Stimulated activated CD8-positive, alpha-beta memory T cell treated with anti-CD3 and anti-CD28 coated beads, Interleukin-15, amount 100 ng/mL, for 24 hours (primary cell): ENCODE measurements at places on chromosomes 3 and 15.

GRCh38 chr3:13894807-13895154 lies 14.9 kb upstream of the WNT7A start:
- no peak for DNase-seq

DNA sequence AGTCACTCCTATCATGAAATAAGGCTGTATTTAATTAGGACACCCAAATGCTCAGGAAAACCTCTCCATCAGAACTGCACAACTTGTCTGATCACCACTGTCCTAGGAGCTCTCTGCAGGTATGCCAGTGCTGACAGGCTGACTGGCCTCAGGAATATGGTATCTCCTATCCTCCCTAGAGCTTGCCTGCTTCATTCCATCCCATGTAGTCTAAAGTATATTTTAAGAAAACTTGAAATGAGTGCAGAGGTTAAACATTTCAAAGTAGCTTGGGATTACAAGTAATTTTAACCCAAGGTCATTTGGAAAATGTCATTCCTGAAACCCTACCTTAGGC lies 23.7 kb downstream of the FILIP1L start:
- no peak for DNase-seq

- no peak for DNase-seq
These were observed 4.5 kb upstream of the ZNF280D start for GRCh38 chr15:56737791-56738190.

DNA sequence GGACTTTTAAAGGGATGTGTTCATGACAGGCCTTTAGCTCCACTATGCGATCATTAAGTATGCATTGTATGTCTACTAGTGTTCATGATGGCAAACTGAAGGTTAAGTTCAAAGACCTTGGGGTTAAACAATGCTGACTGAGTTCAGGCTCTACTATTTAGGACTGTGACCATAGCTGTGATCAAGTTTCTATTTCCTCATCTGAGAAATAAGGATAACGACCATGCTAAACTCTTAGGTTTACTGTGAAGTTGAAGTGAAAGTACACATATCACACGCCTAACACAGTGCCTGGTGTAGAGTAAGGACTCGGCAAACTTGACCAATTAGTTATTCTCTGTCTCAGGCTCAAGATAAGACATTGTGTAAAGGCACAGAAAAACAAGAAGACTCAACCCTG lies 243.2 kb downstream of the MBNL1 start:
- no peak for DNase-seq

- no peak for DNase-seq
These were observed 76.8 kb downstream of the CSNK1G1 start for GRCh38 chr15:64279131-64279530.

- no peak for DNase-seq
These were observed 14.5 kb downstream of the IGDCC3 start for GRCh38 chr15:65363306-65363705.

DNA sequence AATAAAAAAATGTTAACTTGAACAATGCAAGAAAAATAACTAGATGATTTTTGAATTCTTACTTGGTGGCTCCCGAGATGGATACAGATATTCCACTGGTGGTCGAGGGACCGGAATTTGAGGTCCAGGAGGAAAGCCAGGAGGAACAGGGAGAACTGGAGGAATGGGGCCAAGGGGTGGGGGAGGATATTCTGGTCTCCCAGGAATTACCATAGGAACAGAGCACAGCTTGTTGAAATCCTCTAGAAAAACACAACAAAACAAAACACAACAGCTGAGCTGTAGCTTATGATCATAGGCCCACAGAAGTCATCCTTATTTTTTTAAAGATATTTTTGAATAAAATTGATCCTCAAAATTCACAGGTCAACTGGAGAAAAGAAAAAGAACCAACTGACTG lies 129.4 kb downstream of the FBN1 start:
- DNase-seq, result no peak

DNA sequence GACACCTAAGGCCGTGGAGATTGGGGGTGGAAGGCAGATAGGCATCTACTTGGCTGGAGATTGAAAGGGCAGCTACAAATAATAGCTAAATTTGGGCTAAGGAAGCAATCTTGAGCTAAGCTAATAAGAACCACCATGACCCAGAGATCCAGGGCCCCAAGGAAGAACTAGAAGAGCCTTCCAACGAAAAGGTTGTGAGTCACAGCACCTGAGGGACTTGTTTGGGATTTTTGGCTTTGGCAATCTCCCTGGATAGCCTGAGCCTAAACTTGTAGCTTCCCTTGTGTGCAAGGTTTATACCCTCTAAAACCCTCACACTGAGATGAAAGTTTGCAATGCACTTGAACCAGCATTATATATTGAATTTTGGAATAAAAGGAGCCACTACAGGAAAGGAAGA lies 364.0 kb upstream of the IL12A start:
- DNase-seq, result no peak

GRCh38 chr3:150682824-150683223 lies 20.9 kb downstream of the ERICH6 start:
- DNase-seq, result no peak

DNA sequence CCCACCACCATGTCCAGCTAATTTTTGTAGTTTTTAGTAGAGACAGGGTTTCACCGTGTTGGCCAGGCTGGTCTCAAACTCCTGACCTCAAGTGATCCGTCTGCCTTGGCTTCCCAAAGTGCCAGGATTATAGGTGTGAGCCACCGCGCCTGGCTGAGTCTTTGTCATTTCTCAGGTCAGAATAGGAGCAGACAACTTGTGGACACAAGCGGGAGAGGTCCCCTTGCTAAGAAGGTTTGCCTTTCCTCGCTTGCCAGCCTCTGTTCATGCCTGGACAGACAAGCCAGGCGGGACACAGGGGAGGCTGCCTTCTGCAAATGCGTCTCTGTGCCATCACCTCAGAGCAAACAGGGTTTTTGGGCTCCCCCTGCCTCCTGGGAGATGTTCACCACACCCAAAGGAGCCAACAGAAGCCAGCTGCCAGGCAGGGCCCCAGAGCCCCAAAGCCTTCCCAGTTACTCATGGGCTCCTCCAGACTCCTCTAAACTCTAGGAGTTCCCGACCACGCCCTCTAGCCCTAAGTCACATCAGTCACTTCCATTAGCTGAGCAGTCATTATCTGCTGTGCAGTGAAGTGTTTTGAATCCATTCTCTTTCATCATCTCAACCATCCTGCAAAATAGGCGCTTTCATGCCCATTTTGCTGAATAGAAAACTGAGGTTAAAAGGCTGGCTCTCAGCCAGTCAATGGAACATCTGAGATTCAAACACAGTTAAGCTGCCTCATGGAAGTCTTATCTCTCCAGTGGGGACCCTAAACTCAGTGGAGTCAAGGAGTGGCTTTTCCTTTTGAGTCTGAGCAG lies 245.0 kb downstream of the UACA start:
- no peak for DNase-seq

DNA sequence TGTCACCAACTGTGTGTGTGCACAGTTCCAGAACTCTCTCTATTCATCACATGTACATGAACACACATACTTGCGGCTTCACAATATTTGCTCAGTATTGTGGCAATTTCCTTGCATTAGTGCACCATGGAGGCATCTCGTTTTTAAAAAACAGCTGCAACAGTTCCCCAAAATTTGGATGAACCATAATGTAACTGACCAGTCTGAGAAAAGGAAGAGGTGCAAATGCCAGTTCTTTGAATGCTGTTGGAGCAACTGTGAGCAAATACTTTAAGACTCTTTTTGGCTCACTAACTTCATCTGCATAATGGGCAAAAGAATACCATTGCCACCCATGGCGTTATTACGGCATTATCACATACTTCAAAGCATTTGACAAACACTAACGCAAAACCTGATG lies 38.3 kb upstream of the PSMD6 start:
- DNase-seq, result no peak

GRCh38 chr3:148943506-148944205 lies 47.7 kb upstream of the GYG1 start:
- DNase-seq, result no peak

DNA sequence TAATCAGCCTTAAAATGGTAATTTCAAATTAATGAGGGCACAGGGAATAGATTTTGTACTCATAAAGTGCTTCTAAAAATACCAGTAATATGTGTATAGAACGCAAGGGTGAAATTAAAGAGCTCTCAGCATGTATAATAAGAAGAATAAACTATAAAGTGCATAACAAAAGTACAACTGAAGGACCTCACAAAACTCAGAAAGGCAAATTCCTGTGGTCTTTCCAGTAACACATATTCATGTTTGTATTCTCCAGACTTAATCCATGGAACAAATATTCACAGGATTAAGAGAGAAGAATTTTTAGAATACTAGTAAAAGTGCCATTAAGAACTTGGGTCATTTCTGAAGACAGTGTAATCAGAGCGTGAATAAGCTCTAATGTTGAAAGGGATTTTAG lies 646.3 kb downstream of the CADM2 start:
- DNase-seq, result no peak
